ENCODE measurements at places on chromosomes 16 and 17.
A peak's percentile ranks its signal among the peaks of the same experiment; 100 is the strongest.

- DNase-seq: peak; percentile 78
Observed at GRCh38 chr17:46266656-46267544, 28.0 kb upstream of the LRRC37A start.

DNA sequence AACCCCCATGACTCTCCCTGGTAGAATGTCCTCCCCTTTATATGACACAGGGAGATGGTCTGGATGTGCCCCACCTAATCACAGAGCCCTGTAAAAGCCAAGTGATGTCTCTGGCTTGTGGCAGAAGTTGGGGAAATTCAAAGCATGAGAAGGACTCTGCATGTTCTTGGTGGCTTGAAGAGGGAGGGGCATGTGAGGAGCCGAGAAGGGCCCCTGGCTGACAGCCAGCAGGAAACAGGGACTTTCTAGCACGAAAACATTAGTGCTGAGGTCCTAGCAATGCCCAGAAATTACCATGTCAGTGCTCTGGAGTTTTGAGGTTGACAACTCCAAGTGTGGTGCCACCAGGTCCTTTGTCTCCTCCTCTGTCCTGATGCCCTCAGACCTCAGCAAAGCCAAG lies 75.9 kb downstream of the USP22 start:
- no peak for DNase-seq

DNA sequence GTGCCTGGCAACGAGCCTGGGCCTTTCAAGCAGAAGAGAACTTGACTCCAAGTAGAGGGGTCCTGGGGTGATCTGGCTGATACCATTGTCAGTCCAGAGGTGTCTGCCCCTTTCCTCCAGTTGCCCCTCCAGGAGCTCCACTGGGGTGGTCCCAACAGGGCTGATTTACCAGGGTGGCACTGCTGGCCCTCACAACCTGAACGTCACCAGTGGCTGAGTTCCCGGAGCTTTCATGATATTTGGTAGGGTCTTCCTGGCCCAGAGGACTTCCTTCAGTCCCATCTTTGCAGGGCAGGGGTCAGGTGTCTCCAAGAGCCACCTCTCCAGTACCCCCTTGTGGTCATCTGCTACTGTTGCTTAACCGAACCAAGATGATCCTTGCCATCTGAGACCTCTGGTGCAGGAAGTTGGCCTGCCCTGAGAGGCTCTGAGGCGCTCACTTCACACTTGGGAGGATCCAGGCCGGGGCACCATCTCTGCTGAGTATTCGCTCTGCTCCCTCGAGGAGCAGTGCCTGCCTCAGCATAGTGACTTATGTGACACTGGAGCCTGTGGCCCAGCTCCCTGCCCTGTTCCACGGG lies 3.5 kb downstream of the LIMD2 start:
- no peak for DNase-seq

DNA sequence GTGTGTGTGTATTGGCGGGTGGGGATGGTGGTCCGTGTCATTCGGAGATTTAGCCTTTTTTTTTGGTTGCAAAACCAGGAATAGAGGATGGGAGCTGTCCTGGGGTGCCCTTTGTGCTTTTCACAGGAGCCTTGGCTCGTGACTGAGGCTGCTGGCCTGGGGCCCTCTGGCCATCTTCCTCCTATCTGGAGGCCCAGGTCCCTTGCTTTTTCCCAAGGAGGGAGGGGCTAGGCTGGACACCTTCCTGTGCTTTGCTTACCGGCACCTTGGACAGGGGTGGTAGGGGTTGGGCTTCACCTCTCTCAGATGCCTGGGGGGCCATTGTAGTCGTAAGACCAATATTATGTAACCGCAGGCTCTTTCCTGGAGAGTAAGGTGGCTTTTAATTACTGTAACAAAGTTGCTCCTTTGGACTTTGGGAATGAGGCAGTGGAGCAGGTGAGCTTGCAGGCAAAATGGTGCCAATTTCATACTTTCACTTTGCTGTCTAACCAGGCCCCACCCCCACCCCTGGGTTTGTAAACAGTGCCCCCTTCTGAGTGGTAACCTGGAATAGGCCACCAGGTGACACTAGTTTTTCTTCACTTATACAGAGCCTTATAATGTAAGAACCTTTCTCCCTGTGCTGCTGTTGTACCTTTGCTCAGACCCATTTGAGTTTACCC lies 1.2 kb downstream of the DYNLL2 start:
- peak; percentile 42 for DNase-seq

GRCh38 chr17:64115043-64115698 lies 14.8 kb downstream of the ERN1 start:
- no peak for DNase-seq

GRCh38 chr16:73150786-73151185 lies 102.9 kb upstream of the ZFHX3 start:
- DNase-seq: no peak

GRCh38 chr17:7260651-7261378 lies 1.5 kb downstream of the CLDN7 start:
- DNase-seq: peak; percentile 30

GRCh38 chr16:56350491-56351405 lies 74.6 kb downstream of the AMFR start:
- no peak for DNase-seq

GRCh38 chr16:25192096-25192495 lies 24.7 kb upstream of the AQP8 start:
- no peak for DNase-seq

DNA sequence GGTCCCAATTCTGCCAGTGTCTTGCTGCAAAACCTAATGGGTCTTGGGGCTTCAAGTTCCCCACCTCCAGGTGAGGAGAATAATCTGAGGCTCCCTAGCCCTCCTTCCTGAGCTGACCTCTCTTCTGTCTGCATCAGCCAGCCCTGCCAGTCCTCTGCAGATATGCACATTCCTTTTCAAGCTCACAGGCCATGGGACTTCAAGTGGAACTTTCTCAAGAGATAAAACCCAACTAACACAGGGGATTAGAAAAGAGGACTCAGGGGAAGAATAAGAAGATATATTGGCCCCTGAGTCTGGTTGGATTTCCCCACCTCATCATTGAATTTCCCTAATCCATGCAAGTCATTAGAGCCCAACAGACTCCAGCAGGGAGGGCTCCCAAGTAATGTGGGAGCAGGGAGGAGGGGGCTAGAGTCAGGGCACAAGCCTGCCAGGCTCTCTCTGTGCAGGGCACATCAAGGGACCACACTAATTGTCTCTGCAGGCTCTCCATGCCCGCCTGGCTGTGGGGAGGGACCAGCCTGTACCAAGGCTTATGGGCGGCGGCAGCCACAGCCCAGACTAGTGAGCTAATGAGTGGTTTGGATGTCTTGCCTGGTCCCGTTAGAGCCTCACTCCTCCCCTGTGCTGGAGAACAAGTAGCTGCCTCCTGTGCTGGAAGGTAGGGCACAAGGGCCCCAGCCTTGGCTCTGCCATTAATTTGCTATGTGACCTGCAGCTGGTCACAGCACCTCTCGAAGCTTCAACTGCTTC lies 1.2 kb downstream of the KRT14 start:
- DNase-seq: no peak

DNA sequence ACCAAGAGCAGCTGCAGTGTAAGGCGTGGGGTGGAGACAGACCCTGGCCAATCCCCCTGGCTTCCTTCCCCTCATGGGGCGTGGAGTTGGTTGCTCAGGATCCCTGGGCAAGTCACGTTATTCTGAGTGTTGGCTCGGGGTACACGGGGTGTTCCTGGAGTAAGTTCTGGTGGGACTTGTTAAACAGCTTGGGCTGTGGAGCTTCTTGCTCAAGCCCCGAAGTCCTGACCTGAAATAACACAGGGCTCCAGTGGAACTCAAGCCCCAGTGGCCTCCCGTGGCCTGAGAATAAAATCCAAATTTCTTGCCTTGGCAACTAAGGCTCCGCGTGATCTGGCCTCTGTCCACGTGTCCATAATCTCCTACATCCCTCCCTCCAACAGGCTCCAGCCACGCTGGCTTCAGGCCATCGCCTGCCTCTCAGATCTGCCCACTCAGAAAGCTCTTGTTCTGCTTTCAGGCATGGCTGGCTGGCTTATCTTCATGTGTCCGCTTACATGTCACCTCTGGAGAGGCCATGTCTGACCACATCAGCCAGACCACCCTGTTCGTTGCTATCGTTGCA lies 49.3 kb upstream of the BCO1 start:
- no peak for DNase-seq

DNA sequence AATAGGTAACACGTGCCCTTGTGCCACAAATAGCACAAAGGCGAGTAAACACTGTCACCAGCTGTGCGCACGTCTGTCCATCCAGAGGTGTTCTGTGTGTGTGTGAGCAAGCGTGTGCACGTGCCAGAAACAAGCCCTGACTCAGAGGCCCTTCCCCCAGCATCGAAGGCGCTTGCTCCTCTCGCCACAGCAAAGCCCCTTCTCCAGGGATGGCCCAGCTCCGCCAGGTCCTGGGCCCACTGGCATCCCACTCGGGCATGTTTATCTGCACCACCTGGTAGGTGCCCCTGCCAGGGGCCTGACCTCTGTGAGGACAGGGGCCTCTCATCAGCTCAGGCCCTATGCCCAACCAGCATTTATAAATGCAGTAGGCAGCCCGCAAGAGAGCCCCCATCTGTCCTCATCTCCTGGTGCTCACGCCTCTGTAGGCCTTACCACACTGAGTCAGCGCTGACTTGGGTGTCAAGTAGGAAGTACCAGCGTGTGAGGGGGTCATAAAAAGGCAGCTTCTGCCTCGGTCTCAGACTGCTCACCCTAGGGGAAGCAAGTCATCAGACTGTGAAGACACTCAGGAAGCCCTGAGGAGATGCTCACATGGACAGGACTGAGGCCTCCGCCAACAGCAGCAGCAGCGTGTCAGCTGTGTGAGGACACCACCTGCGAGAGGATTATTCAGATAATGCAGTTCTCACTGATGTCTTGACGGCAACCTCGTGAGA lies 10.8 kb downstream of the TMEM235 start:
- DNase-seq: peak; percentile 29
